ENCODE measurements at places on chromosomes 2 and 18.

GRCh38 chr2:234467289-234467688 is 29.6 kb downstream of the ARL4C start:
- no peak for DNase-seq

DNA sequence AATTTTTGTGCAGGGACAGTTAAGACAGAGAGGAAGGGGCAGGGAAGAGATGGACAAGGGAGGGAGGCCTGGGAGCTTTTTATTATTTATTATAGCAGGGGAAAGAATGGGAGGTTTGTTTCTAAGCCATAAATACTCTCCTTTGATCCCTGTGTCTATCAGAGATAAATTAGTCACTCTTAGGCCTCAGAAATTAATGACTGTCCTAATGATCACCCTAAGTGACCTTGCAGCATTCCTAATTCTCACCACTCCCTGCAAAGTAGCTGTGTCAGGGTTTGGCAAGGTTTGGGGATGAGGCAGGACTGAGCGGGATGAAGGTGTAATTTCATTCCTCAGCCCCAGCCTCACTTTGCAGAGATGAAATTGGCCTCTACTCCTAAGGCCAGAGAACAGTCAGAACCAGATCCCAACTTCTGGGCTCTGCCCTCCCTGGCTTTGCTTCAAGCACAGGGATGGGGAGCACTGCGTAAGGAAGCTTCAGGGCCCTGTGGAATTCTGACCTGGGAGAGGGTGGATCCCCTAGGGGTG is 95.0 kb downstream of the TMEM17 start:
- DNase-seq: no peak

DNA sequence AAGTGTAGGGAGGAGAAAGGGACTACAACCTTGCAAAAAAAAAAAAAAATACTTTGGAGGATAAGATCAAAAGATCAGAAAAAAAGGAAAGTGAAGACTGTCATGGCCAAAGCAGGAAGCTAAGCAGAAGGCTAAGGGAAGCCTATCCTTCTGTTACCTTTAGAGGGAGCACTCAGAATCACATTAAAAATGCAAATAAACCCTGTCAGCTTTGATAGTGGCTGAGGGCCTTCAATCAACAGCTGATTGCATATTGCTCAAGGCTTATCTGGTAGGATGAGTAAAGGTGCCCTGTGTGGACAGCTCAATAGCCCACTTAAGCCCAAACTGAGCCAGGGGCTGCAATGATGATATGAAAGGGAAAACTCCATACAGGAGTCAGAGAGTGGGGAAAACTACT is 1021.2 kb downstream of the LRP1B start:
- peak; percentile 4 for DNase-seq

DNA sequence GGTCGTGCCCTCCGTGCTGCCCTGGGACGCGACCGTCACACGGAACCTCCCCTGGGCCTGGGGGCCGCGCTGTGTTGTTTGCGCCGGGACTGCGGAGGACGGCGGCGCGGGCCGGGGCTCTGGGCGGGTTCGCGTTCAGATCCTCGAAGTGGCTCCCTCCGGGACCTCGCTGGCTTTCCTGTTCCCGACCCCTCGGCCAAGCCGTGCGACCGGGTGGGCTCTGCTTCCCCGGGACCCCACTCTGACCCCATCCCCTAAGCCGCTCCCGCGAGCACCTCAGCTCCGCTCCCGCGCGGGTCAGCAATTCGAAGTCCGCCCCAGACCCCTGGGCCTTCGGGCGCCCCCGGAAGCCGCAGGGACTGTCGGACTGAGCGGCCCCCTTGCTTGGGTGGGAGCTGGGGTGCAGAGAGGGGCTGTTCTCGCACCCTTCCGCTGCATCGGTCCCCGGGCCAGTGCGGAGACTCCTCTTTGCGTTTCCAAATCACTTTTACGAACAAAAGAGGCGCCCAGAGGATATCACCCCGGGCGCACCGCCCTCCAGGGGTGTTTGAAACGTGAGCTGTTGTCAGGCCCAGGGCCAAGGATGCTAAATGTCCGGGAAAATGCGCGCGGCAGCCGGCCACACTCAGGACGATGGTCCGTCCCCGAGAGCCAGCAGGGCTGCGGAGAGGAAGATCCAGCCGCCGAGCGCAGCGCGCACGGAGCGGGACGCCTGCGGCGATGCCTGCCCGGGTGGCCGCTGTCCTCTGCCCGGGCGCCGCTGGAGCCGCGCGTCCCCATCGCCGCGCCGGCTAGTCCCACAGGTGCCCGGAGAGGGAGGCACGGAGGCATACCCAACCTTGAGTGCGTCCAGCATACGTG is 73.5 kb downstream of the ZCCHC2 start:
- DNase-seq: no peak

- no peak for DNase-seq
Observed at GRCh38 chr2:195343942-195344530, 313.0 kb upstream of the SLC39A10 start.

DNA sequence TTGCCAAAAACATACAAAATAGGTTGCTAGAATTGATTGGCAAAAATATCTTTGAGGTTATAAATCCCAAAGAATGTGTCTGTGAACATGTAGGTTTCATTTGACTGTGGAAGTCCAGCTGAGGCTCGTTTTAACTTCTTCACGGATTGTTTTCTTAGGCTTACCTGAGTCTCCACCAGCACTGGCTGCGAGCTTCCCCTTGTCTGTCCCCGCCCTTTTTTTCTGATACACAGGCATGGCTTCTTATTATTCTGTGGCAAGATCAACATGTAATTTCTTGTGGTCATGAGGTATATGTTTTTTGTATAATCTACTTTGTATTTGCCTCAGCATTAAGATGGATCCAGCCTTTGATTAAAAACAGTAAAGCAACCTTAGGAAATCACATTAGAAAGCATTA is 7.2 kb upstream of the SLC40A1 start:
- no peak for DNase-seq

DNA sequence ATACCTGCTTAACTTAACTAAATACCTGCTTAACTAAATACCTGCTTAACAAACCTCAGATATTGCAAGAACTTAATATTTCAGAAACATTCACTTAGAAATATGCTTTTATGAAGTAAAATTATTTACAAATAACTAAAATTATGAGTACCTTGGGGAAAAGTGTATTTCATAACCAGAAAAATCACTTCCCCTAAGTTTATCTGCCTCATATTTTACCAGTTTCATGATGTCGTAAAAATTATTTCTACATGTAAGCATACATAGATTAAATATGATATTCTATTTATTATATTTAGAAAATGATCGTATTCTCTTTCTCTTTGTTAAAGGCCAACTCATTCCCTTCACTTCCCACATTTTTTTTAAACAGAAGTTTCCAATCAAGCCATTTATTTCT is 41.5 kb upstream of the DSC1 start:
- no peak for DNase-seq

- DNase-seq: peak; percentile 54
Observed at GRCh38 chr18:59837586-59837985, 62.2 kb upstream of the PMAIP1 start.

- DNase-seq: no peak
Observed at GRCh38 chr18:3572761-3573160, 122.8 kb downstream of the TGIF1 start.

GRCh38 chr2:60589104-60589503 is 35.6 kb upstream of the BCL11A start:
- no peak for DNase-seq

DNA sequence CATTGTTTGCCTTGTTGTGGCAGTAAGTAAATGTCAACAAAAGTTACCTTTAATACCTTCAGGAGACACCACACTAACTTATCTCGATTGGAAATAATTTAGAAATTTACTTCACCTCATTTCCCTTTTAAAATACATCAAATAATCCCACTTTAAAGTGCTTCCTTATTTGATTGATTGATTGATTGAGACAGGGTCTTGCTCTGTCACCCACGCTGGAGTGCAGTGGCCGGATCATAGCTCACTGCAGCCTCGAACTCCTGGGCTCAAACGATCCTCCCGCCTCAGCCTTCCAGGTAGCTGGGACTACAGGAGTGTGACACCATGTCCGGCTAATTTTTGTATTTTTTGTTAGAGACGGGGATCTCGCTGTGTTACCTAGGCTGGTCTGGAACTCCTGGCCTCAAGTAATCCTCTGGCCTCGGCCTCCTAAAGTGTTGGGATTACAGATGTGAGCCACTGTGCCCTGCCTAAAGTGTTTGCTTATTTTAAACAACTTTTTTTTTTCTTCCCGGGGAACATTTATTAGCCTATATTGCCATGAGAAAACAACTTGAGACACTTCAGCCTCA is 12.0 kb upstream of the PAX3 start:
- no peak for DNase-seq

- no peak for DNase-seq
Observed at GRCh38 chr2:22893761-22894517, 491.0 kb upstream of the KLHL29 start.

- DNase-seq: no peak
Observed at GRCh38 chr18:56382541-56382940, 255.9 kb downstream of the TXNL1 start.

DNA sequence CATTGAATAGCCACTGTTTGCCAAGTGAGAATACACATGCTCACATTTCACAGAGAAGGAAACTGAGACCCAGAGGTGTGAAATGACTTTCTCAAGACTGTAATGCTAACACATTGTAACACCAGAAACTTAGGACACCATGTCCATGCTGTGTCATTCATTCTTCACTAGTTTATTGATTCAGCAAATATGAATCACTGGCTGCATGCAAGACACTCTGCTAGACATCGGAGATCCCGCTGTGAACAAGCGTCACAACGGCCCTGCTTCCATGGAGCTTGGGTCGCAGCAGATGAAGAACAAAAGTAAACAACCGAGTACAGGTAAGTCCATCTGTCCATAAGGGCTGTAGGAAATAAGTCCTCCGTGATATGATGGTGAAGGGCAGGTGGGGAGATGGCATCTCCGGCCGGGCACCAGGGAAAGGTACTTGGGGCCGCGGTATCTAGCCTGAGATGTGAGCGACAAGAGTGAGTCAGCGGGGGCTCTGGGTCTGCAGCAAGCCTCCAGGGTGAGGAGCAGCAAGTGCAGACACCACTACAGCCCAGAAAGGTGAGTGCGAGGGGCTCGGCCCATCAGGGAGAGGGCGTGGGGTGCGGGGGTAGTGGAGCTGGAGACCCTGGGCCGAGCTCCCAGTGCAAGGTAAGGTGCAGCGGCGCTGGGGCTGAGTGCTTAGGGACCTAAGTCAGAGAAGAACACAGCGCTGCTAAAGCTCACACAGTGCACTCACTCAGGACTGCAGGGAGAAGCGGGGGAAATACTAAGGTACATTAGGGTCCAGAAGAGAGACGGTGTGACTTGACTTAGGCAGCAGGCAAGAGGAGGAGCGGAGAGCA is 391.2 kb downstream of the FBXO15 start:
- no peak for DNase-seq

DNA sequence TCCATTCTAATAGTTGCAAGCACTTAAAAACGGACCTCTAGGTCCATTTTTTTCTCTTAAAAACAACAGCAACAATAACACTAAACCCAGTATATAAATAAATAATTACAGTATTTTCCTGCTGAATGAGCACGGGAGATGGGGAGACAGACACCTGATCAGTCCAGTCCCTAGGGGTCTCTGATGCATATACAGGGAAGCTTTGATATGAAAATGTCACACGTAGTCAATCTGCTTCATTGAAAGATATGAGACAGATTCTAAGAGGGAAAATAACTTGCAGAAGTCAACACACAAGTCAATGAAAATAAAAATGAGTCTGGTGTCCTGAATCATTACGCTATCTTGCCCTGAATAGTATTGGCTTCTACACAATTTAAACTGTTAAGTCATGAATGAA is 523.3 kb upstream of the SLC8A1 start:
- DNase-seq: no peak

GRCh38 chr2:175568109-175568730 is 386.7 kb upstream of the ATP5MC3 start:
- DNase-seq: no peak

GRCh38 chr2:112483831-112484230 is 1.9 kb downstream of the TTL start:
- no peak for DNase-seq

- DNase-seq: no peak
Observed at GRCh38 chr2:215504547-215504946, 68.7 kb upstream of the FN1 start.

DNA sequence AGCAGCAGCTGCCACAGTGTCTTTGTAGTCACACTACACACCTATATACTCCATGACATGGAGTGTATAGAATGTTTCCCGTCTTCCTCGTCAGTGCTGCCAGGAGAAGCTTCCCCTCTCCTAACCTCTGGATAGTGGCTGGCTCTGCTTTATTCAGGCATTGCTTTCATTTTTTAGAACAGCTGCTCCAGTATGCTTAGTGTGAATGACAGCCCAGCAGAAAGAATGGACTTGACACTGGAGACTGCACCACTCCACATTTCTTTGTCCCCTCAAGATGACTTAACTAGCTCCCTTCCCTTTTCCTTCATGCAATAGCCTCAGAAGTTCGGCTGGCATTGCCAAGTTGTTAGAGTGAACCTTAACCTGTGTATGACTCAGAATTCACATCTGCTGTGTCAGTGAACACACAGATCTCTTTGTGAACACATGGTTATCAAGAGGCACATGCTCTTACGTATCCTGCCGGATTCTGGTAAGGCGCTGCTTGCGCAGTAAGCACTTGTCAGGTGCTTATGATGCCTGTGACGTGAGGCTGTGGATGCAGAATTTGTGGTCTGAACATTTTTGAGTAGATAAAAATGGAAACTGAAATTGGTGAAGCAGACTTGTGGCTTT is 73.9 kb downstream of the NEDD4L start:
- DNase-seq: no peak

- peak; percentile 79 for DNase-seq
Observed at GRCh38 chr2:208820014-208820688, 413.6 kb downstream of the PTH2R start.

- DNase-seq: no peak
Observed at GRCh38 chr2:122519821-122520611, 764.6 kb downstream of the TSN start.

DNA sequence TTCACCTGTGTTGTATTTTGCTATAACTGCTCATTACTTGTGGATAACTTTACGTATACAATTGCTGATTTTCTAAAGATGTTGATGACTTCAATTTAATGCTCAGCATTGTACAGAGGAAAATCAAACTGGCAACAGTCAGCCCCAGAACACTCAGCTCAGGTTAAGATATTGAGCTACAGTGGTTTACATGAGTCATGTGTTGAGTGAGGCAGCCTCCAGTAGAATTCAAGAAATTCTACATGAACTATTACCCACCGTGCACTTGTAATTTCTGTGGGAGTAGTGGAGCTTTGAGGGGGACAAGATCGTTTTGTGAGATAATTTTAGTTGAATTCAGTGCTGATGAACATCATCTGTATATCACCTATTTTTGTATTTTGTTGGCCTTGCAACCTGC is 292.3 kb downstream of the ALPK2 start:
- no peak for DNase-seq

- DNase-seq: no peak
Observed at GRCh38 chr2:52429171-52429570, 1338.4 kb upstream of the CHAC2 start.

DNA sequence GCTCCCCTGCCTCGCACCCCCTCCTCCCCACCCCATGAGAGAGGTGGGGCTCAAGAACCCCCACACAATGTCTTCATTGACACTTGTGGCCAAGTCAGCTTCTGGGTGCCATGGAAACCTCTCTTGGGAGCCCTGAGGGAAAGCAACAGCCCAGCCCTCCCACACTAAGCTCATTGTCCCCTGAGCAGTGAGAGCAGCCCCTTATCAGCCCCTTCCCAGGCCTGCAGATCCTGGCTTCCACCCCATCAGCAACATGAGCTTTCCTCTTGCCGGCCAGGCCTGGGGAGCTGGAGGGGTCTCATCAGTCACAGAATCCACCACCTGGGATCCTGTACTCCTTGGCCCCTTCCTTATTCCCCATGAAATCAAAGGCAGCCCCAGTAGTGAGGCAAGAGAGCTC is 107.8 kb upstream of the ST3GAL5 start:
- no peak for DNase-seq

GRCh38 chr18:7872569-7872968 is 305.5 kb downstream of the PTPRM start:
- no peak for DNase-seq

- DNase-seq: no peak
Observed at GRCh38 chr2:54755641-54756326, 32.3 kb downstream of the EML6 start.

Data from NCI-H1694 treated with DMSO at 0.1 percent for 48 hours (cell line).